Activated CD4-positive, alpha-beta T cell treated with anti-CD3 and anti-CD28 coated beads, Interleukin-2, amount 10 ng/mL, durations not matched to agents 7 days and 5 days (primary cell): ENCODE measurements at places on chromosomes 5 and 9.

- no peak for DNase-seq
Measured at GRCh38 chr9:21836437-21837161, 34.2 kb downstream of the MTAP start.

GRCh38 chr5:110817459-110817858, 78.7 kb downstream of the SLC25A46 start:
- DNase-seq: no peak

DNA sequence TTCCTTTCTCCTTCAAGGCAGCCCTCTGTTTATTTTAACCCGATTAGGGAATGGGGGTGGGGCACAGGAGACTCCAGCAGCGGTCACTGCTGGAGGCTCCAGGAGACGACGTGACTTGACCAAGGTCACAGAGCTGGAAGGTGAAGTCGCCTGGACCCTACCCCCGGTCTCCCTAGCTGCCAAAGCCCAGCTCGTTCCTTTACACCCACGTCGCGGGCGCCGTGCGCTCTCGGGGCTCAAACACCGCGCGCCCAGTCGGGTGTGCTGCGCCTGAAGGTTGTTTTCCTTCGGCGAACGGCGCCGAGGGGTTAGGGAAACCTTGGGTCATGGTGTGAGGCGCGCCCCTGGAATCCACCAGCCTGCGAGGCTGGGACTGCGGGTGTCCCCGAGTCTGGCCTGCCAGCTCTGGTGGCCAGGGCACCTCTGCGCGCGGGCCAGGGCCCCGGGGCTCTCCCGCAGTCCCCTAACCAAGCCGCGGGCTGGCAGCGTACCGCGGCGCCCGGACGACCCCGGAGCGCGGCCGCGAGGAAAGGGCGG, 747 bp upstream of the UNC5A start:
- DNase-seq: no peak

DNA sequence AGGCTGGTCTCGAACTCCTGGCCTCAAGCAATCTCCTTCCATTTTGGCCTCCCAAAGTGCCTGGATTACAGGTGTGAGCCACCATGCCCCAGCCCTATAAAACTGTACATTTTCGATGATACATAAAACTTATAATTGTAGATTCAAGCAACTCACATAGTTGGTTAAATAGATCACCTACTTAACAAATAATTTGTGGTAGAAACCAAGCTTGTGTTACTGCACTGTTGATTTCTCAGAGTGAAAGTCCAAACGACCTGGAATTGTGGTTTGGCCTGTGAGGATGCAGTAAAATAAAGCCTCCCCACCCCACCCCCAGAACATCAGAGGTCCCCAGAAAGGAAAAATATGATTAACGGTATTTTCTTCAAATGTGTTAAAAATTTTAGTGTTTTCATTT, 92.7 kb downstream of the TRIO start:
- DNase-seq: no peak

DNA sequence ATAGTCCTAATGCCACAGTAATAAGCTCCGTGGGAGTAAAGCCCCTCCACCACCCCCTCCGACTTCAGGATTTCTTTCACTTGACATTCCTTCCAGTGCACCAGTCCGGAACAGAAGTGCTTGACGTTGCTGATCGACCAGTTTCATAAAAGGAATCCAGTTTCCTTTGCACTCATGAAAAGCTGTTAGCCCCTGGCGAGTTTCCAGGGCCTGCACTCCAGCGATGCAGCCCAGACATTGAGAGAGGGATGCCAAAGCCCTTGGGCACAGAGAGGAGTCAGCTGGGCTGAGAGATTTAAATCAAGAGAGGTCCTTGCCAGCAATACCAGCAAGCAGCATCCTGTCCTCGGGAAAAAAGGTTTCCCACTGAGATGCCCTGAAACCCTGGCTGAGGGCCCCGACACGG, 170.1 kb downstream of the GABBR2 start:
- no peak for DNase-seq

- no peak for DNase-seq
Measured at GRCh38 chr5:1112596-1113331, 901 bp upstream of the SLC12A7 start.

GRCh38 chr5:76483433-76483832, 80.3 kb downstream of the IQGAP2 start:
- no peak for DNase-seq

DNA sequence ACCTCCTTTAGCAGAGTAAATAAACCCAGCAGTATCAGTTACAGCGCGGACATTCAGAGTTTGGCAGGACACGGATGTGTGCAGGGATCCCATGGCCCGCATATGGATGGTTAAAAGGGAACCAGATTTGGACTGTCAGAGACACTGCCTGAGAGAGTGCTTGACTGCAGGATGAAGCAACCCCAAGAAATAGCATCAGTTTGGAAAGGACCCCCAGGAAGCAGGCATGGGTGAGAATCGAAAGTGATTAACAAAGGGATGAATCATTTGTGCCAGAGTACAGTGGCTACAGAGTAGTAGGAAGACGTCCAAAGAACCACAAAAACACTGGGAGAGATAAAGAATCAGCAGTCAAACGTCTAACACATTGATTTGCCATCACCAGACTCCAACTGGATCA, 5.5 kb downstream of the C7 start:
- DNase-seq: no peak

DNA sequence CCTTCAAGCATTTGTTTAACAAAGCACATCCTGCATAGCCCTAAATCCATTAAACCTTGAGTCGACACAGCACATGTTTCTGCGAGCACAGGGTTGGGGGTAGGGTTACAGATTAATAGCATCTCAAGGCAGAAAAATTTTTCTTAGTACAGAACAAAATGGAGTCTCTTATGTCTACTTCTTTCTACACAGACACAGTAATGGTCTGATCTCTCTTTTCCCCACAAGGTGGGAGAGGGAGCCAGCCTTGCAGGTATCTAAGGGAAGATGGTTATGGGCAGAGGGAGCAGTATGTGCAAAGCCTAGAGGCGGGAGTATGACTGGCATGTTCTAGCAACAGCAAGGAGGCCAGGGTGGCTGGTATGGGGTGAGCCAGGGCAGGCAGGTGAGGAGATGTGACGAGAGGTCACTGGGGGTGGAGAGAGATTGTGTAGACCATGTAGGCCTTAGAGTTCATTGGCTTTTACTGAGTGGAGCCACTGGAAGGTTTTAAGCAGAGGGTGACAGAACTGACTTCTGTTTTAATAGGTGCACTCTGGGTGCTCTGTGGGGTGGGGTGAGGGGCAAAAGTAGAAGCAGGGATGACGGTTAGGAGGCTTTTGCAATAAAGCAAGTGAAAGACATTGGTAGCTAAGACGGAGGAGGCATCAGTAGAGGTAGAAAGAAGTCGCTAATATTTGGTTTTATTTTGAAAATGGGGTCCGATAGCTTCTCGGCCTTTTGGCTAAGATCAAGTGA, 5.1 kb upstream of the RPS14 start:
- no peak for DNase-seq

DNA sequence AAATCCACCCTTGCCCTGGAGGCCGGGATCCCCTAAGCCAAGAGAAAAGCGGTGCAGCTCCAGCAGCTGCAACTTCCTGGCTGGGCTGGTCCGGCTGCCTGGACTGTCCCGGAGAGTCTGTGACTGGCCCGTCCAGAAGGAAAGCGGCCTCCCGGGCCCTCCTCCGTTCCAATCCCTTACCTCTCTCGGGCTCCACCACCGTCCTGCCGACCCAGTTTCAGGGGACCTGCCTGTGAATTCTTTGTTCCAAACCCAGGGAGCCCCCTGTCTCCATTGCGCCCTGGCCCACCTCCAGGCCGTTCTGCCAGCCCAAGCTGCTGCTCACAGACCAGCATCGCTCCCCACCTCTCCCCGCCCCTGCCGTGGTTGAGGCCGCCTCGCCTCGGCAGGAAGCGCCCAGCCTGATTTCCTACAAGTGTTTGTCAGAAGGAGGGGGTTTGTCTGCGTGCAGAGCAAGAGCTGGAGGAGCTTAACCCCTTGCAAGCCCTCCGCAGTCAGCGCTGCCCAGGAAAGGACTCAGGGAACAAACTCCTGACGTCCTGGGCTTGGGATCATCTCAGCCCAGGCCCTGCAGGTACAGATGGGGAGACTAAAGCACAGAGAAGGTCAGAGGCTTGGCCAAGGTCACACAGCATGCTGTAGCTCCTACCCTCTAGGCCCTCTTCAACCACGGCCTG, at the start of gene AKNA:
AKNA (minus strand) TSS at position 303 of the 677 bp plus-strand sequence. CDS start 6,649 bp downstream, outside the sequence.
- DNase-seq: peak; percentile 93

- DNase-seq: no peak
Measured at GRCh38 chr5:150658699-150659265, 2.3 kb upstream of the MYOZ3 start.
